ENCODE measurements at places on chromosomes 6 and 20.

DNA sequence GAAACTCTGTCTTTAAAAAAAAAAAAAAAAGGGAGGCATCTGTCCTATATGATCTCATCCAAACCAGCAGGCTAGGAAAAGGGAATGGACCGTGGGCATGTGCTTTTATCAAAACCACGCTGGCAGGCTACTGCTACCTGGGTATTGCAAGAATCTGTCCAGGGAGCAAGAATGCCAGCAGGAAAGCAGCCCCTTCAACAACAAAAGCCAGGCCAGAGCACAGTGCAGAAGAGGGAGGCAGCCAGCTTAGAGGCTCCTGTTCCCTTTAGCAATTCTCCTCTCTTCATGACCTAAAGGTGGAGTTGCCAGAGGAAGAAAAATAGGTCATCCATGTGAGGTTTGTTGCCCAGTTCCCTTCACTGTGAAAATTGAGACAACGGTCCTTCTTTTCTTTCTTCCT lies 18.2 kb downstream of the TBC1D20 start:
- DNase-seq = no peak

- DNase-seq = no peak
Measured at GRCh38 chr20:44053046-44053445, 133.9 kb downstream of the JPH2 start.

DNA sequence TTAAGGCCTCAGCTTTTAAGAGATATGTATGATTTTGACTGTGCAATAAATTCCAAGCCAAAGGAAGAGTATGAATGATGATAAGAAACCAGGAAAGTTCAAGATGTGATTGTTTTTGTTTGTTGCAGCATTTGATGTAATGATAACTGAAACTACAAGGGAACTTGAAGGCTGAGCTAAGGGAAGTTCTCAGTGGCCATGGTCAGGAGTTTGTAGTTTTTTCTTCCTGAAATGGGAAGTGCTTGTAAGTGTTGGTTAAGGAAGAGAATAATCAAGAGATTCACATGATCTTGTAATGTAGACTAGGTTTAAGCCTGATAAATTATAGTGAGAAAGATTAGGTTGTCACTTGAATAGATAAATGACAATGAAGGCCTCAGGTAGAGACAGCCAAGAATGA lies 53.4 kb downstream of the PTCHD4 start:
- DNase-seq = no peak

- no peak for DNase-seq
Measured at GRCh38 chr6:11058406-11058805, 14.3 kb upstream of the ELOVL2 start.

- no peak for DNase-seq
Measured at GRCh38 chr6:36201612-36202011, 5.1 kb downstream of the BRPF3 start.

- DNase-seq = peak; percentile 30
Measured at GRCh38 chr6:27553123-27553904, 80.4 kb upstream of the ZNF184 start.

- DNase-seq = no peak
Measured at GRCh38 chr20:36761125-36761524, 12.4 kb downstream of the DSN1 start.

DNA sequence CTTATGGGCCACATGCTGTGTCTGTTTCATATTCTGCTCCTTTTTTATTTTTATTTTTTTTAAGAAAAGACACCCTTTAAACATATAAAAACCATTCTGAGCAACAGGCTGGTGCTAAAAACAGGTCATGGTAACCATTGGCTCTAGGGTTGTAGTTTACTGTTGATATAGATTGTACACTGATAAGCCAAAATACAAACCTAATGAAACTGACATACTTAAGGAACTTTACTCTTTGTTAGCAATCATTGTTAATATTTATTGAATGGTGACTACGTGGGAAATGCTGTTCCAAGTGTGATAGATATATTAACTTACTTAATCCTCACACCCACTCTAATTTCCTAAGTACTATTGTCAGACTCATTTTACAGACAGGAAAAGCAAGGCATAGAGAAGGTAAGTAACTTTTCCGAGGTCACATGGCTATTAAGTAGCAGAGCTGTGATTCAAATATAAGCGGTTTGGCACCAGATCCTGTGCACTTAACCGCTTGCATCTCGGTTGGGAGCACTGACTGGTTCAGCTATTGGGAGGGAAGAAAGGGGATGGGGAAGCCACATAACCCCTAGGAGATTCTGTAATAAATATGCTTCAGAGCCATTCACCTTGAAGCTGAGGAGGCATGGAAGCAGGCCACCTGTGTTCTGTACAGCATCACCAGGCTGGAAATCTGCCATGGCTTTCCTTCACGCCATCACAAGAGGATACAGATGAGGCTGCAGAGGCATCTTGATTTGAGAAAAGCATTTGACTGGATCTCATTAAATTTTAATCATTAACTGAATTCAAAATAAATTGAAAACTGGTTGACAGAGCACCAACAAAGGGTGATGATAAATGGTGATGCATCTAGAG lies 4.9 kb downstream of the TRAF3IP2 start:
- DNase-seq = no peak

DNA sequence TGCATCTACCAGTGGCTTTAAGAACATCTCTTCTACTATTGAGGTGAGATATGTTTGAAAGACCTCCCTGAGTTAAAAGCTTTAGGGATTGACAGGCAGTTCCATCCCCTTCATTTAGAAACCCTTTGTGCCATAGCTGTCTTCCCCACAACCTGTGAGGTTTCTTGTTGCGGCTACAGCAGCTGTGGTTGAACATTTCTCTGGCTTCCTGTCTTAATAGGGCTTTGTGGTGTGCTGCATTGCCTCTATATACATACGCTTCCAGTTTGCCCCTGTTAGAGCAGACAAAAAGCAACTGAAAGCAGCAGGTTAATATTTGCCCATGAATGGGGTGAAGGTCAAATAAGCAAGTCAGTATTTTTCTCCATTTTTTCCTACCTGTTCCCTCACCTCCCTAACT lies 210.2 kb downstream of the TMEM200A start:
- DNase-seq = no peak

- DNase-seq = no peak
Measured at GRCh38 chr6:161027385-161027784, 35.8 kb downstream of the MAP3K4 start.

GRCh38 chr20:38498909-38499308 lies 26.3 kb downstream of the RALGAPB start:
- no peak for DNase-seq

DNA sequence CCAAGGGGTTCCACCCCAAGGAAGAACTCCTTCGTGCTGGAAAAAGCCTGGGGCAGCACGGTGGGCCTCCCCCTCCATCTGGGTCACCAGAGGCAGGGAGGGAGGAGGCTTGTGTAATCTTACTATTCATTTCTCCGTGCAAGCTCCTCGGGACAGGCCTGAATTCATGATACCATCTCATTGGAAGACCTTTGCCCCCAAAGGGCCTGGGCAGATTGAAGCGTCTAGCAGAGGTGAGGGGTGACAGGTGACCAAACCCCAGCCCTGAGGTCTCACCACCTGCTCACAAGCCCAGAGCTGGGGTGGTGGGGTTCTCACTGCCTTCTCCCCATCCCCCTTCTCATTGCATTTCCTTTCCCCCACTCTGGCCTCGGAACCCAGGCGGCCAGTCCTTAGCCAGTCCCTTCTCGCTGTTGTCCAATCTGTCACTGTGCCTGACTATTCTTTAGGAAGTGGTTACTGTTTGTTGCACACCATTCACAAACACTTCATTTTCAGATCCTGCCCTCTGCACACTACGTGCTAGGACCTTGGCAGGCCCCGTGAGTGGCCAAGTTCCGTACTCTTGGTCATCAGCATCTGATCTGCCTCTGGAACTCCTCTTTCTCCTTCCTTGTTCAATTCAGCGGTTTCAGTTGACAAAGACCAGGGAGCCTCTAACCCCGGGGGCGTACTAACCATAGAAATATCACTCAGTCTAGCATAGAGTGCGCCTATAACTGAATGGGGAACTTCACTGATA lies 137.1 kb downstream of the LY86 start:
- no peak for DNase-seq

DNA sequence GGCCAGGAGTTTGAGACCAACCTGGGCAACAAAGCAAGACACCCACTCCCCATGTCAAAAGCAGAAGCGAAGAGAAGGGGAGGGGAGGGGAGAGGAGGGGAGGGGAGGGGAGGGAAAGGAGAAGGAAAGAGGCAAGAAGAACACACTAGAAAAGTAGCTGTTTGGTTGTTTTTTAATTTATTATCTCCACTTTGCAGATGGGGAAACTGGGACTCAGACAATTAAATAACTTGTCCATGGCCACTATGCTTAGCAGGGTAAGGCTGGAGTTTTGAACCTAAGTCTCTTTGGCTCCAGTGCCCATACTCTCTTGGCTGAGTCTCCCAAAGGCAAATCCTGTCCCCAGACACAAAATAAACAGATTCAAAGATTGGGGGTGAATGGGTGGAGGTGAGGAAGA lies 12.4 kb upstream of the GHRH start:
- no peak for DNase-seq

DNA sequence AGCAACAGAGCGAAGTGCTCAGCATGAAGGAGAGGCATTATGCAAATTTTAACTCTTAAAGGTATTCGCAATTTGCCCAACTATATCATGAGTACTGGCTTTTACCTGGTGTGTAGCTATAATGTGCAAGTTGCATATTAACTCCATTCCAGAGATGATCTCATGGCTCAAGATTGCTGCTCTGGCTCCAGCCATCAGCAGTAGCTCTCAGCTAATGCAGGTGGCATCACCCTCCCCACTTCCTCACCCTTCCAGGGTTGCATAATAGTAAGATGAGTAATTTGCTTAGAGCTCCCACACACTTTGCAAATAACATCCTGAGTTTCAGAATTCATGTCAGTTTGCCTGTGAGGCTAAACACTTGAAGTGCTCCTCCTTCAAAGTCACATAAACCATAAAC lies 15.9 kb upstream of the PCSK2 start:
- no peak for DNase-seq

DNA sequence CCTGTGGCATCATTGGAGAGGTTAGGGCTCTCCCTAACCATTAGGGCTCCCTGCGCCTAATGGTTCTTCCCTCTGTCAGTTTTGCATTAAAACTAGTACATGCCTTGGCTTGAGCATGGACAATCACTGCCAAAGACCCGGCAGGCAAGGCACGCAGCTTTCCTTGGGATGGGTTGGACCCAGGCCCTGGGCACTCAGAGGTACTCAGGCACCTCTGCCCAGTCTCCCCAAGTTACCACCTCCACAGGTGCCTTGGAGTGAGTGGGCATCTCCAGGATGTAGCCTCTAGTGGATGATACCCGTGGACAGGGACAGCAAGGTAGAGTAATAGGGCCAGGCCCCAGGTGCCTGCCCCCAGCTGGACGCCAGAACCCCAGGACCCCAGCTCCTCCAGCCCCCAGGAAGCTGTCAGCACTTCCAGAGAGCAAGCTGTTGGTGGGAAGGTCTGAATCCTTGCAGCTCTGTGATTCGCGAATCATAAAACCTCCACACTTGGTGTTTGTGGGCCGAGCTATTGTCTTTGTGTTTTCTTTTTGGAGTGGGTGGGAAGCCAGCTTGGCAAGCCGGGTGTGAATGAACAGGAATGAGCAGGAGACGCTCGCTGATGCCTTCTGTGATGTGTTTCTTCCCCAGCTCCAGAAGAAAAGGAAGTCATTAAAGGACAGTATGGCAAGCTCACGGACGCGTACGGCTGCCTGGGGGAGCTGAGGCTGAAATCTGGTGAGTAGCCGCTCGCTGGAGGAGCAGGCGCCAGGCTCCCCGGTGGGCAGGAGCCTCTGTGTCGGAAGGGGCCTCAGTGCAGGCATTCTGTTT lies 35.1 kb downstream of the SYNJ2 start:
- no peak for DNase-seq

DNA sequence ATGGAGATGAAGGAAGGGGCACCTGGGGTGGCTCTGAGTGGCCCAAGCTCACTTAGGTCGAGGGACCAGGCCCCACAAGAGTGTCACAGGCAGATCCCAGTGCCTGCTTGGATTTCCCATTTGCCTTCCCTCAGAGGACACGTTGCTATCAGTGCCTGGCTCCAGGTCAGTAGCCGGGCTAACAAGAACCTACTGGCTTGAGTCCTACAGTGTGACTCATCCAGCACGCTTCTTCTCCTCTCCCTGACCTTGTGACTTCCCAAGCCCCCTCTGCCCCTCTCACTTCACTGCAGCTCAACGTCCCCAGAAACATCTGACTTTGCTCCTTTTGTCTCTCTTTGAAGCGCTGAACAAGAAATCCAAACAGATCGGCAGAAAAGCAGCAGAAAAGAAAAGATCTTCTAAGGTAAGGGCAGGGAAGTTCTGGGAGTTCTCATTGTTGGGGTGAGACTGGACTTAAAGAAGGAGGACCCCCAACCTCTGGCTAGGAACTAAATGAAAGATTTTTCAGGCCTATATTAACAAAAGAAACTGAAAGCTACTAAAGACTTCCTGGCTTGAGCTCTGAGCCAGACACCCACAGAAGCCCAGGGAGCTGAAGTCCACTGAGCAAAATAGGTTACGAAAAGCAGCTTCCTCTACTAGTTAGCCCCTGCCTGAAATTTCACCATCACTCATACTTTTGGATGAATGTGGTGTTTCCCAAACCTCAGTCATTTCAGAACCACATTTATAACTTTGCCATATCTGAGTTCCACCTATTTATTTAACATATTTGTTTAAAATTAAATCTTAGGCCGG lies 21.5 kb downstream of the ASIP start:
- DNase-seq = no peak

DNA sequence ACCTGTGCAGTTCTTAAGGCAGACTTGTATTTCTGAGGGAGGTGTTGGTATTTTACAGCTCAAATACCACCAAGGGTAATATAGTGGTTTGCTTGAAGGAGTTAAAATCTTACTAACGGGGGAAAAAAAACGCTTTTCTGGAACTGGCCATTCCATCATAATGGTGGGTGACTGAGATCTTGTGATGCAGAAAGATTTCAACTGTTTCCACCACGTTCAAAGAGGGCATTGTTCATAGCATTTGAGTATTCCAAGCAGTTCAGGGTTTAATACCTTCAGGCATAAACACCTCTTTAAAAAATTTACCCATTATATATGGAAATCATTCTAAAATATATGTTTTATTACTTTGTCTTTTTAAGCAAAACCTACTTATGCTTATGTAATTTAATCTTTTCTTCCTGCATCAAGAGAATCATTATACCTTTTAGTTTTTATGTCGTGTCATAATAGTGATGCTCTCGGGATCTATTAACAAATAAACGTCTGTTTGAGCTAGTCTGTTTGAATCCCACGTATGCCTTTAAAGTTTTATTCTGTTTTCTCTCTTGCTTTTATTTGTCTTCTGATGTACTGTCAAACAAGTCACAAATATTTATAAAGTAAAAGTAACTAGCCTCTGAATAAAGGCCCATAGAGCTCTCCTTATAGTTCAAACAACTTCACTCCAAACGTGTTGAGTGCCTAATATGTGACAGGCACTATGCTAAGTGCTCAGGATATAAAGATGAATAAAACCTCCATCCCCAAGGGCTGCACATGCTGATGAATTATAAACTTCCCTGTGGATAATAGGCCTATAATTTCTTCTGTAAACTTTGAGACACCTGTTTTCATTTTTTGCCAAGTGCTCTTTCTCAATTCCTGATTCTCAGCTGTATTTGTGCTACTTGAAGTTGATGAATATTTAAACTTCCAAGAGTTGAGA lies 298.8 kb upstream of the FERMT1 start:
- DNase-seq = no peak

DNA sequence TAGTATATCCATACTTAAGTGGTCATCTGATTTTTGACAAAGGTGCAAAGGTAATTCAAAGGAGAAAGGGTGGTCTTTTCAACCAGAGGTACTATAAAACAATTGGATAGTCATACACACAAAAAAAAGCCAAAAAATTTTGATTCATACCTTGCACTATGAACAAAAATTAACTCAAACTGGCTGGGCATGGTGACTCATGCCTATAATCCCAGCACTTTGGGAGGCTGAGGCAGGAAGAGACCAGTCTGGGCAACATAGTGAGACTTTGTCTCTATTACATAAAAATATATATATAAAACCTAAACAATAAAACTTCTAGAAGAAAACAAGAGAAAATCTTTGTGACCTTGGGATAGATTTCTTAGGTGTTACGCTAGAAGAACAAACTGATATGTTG lies 43.8 kb upstream of the ADIG start:
- DNase-seq = no peak
